ENCODE measurements at places on chromosomes 7 and 10.

- no peak for DNase-seq
- H3K4me1 ChIP-seq, result no peaks in the 10 kb centered on the region
- no peak overlapping the region for H3K4me3 ChIP-seq
- no peaks in the 10 kb centered on the region for H3K27me3 ChIP-seq
- no peaks in the 10 kb centered on the region for H3K36me3 ChIP-seq
- no peak overlapping the region for H3K27ac ChIP-seq
These were observed 37.4 kb downstream of the GBX1 start for GRCh38 chr7:151129960-151130591.

- H3K36me3 ChIP-seq, result no peaks in the 10 kb centered on the region
- H3K4me3 ChIP-seq, result no peak overlapping the region
- no peaks in the 10 kb centered on the region for H3K27me3 ChIP-seq
- H3K4me1 ChIP-seq, result no peaks in the 10 kb centered on the region
- DNase-seq, result no peak
These were observed 964.5 kb upstream of the MBL2 start for GRCh38 chr10:53737132-53737531.

DNA sequence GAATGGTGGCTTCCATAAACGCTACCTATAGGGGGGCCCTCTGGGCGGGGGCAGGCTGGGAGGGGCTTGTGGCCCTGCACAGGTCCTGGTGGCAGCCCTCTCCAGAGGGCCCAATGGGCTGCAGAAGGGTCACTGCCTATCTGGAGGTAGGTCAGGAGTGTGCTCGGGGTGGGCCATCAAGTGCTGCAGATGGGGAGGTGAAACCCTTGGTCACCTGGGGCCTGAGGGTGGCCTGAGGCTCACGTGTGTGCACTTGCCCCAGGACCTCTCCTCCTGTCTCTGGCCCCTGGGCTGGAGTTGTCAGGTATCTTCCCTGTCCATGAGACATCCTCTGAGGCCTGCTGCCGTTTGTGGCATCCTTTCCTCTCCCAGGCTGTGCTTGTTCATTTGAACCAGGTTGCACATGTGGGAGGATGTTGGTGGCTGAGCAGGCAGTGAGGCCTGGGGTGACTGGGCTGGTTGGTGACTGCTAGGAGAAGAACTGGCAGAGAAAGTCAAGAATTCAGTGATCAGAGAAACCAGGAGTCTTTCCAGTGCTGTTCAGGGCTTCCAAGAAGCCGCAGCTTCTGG is 21.1 kb upstream of the SH2D4B start:
- peak overlapping the region; percentile 72 for H3K27ac ChIP-seq
- H3K27me3 ChIP-seq, result no peaks in the 10 kb centered on the region
- DNase-seq, result no peak
- H3K4me1 ChIP-seq, result peaks cover 15% of the 10 kb centered on the region
- H3K36me3 ChIP-seq, result peaks cover 3% of the 10 kb centered on the region

DNA sequence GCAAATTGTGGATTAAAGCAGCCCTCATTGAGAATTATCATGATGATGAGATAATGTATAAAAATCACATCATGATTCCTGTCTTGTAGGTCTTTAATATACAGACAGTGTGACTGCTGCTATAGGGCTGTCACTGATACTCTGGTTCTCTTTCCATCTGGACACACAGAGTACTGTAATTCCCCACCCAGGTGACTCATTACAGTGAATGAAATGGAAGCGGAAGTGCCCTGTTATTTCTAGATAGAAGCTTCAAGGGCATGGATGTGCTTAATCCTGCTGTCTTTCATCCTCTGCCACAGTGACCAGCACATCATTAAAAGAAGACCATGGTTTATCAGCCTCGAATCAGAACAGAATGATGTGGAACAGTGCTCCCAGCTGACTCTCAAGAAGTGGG is 1234.0 kb downstream of the SORCS3 start:
- no peak for DNase-seq
- no peaks in the 10 kb centered on the region for H3K27me3 ChIP-seq
- no peaks in the 10 kb centered on the region for H3K4me1 ChIP-seq
- no peak overlapping the region for H3K27ac ChIP-seq
- no peak overlapping the region for H3K4me3 ChIP-seq
- H3K36me3 ChIP-seq, result no peaks in the 10 kb centered on the region

DNA sequence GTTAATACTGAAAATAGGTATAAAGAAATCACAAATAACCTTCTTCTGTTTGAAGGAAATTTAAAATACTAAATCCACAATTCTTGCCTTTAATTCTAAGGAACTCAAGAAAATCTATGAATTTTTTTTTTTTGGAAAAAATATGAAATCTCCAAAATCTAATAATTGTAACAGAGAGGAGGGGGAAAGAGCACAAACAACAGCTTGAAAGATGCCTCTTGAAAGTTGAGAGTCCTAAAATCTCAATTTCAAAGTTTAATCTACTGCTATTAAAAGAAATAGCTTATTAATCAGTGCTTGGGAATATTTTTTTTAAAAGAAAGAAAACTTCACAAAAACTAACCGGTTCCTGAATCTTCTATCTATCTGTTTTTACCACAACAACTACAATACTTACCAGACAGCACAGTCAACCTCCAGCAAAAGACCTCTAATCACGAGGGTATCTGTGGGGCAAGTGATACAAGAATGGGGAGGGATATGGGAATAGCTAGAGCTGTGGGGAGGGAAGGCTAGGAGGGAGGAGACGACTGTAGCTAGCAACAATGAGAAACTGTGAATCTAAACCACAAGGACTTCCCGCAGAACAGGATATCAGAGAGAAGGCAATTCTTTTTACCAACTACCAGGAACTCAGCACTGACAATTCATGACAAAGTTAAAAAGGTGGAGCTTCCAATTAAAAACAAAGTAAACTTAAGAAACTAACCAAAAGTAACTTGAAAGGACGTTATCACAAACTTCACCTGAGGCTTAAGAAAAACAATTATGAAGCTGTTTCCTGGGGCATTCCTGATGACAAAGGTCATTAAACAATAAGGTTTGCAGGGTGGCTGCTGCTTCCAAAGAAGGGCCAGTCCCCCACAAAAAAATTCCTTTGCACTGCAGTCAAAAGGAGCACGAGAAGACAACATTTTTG is at the start of gene USP54:
Gene USP54 (minus strand): TSS at position 462 of the 919 bp plus-strand sequence. CDS start 15,684 bp downstream, outside the sequence.
- DNase-seq, result no peak
- H3K36me3 ChIP-seq, result no peaks in the 10 kb centered on the region
- peak within 1 kb of the TSS; percentile 60 for H3K4me3 ChIP-seq
- peaks cover 23% of the 10 kb centered on the region for H3K4me1 ChIP-seq

GRCh38 chr10:126101736-126102135 is 205.4 kb downstream of the FANK1 start:
- H3K4me3 ChIP-seq, result no peak overlapping the region
- H3K27me3 ChIP-seq, result peaks cover 2% of the 10 kb centered on the region
- no peaks in the 10 kb centered on the region for H3K4me1 ChIP-seq
- H3K36me3 ChIP-seq, result peaks cover under 1% of the 10 kb centered on the region

GRCh38 chr7:125057963-125058362 is 128.3 kb upstream of the POT1 start:
- no peaks in the 10 kb centered on the region for H3K36me3 ChIP-seq
- H3K4me3 ChIP-seq, result no peak overlapping the region
- no peak for DNase-seq
- no peaks in the 10 kb centered on the region for H3K27me3 ChIP-seq

DNA sequence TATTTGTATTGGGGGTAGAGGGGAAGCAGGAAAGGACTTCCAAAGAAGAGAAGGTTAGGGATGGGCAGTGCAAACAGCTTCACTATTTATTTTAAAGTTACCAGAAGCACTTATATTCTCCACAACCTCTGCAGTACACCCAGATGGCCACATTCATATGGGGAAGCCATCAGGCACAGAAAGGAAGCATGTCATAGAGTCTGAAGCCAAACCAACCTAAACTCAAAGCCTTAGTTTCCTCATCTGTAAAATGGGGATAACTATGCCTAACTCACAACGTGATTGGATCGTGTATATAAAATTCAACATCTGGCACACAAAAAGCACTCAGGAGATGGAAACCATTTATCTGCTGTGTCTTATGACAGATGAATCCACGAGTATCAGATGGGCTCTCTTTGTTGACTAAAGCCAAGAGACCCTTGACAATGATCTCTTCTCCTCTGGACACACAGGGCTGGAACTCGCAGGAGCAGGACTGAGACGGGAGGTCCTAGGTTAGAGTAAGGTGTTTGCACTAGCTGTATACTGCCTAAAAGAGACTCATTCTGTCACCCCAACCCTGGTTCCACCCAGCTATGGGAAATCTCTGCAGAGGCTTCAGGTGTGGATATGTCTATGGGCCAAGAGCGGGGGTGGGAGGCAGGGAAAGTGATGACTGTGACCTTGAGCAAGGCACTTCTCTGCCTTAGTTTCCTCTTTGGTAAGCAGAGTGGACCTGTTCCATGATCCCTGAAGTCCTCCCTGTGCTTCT is 1.8 kb downstream of the KIAA1549 start:
- no peak for DNase-seq
- H3K4me1 ChIP-seq, result peaks cover 22% of the 10 kb centered on the region
- H3K27me3 ChIP-seq, result peaks cover 60% of the 10 kb centered on the region
- H3K36me3 ChIP-seq, result no peaks in the 10 kb centered on the region
- no peak overlapping the region for H3K4me3 ChIP-seq

- DNase-seq, result no peak
- peaks cover 45% of the 10 kb centered on the region for H3K27me3 ChIP-seq
- no peaks in the 10 kb centered on the region for H3K36me3 ChIP-seq
- no peak overlapping the region for H3K27ac ChIP-seq
- no peak overlapping the region for H3K4me3 ChIP-seq
These were observed 1.8 kb downstream of the GNG11 start for GRCh38 chr7:93923296-93923695.

GRCh38 chr10:8640878-8641277 is 586.4 kb downstream of the GATA3 start:
- H3K27ac ChIP-seq, result no peak overlapping the region
- H3K4me3 ChIP-seq, result no peak overlapping the region
- H3K36me3 ChIP-seq, result peaks cover 8% of the 10 kb centered on the region
- H3K27me3 ChIP-seq, result peaks cover 14% of the 10 kb centered on the region
- DNase-seq, result no peak
- no peaks in the 10 kb centered on the region for H3K4me1 ChIP-seq

DNA sequence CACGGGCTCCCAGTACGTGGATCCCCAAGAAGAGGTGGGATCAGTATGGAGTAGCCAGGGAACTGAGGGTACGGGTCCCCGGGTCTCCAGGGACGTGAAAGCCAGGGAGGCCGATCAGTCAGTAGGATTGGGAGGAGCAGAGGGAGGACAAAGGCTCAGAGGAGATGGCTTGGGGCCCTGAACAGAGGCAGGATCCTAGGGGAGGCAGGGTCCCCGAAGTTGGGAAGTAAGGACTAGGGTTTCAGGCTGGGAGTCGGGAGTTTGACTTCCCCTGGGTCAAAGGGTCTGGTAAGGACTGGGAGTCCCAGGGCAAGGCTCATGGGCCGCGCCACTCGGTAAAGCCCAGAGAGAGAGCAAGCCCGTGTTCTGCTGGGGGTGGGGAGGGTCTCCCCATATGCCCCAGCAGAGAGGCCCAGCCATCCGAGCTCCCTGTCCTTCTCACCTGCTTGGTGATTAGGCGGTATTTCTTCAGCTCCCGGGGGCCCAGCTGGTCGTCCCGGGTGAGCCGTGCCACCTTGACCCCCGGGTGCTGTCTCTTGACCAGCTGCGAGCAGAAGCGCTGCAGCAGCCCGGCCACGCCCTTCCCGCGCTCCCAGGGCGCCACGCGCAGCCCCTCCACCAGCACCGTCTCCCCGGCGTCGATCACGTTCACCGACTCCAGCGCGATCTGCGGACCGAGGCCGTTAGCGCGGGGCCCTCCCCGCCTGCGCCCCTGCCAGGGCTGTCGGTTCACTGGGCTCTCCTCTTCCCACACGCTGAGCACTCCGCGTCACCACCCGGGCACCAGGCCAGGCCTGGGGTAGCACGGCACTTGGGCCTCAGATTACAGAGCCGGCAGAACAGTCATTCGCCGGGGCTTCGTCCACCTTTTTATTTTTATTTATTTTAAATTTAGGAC is 7.0 kb downstream of the NAT16 start:
- H3K27me3 ChIP-seq, result peaks cover 96% of the 10 kb centered on the region
- H3K27ac ChIP-seq, result no peak overlapping the region
- no peaks in the 10 kb centered on the region for H3K36me3 ChIP-seq
- peak overlapping the region; percentile 33 for H3K4me3 ChIP-seq

DNA sequence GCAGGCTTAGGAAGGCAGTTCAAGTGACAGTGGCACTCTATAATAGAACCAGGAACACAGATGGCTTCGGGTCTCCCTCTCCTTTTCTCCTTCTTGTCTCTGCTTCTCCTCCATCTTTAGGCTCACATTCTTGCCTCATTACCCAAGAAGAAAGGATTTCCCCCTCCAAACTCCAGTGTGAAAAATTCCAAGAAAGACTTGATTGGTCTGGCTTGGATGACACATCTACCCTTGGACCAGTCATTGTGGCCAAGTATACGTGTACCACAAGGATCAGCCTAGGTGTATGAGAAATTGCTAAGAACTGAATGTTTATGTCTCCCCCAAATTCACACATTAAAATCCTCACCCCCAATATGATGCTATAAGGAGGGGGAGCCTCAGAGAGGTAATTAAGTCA is 53.9 kb downstream of the PRTFDC1 start:
- peaks cover 1% of the 10 kb centered on the region for H3K36me3 ChIP-seq
- no peak overlapping the region for H3K27ac ChIP-seq

DNA sequence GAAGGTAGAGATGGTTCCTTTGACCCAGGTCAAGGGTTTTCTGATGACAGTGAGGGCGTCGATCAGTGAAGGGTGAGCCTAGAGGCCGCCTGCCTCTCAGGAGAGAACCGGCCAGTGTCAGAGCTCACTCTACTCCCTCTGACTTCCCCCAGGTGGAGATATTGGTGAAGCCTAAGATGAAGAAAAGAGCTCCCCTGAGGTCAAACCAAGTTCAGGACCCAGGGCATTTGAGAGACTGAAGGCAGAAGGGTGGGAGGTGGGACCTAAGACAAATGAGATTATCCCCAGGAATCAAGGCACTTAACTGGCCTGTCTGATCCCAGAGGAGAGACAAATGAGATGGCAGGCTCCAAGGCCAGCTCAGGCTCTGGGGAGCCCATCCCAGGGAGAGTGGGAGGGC is 104.7 kb downstream of the CDH23 start:
- no peaks in the 10 kb centered on the region for H3K36me3 ChIP-seq
- H3K27me3 ChIP-seq, result peaks cover 7% of the 10 kb centered on the region
- H3K4me1 ChIP-seq, result no peaks in the 10 kb centered on the region
- no peak overlapping the region for H3K27ac ChIP-seq

DNA sequence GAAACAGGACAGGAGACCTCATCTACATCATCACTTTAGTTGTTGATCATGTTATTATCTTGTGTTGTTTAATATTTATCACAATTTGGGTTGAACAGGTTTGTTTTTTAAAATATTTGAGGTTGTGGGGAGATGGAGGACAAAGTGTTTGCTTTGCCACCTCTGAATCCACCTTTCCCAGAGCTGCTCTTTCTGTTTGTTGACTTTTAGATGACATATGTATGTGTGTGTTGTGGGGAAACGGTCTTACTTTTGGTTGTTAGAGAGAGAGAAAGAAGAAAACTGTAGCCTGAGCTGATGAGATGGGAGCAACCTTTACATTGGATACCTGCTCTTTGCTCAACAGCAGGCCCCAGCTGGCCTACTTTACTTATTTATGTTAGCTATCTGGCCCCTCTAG is 19.0 kb upstream of the SLC16A12 start:
- DNase-seq, result no peak
- no peak overlapping the region for H3K4me3 ChIP-seq
- H3K36me3 ChIP-seq, result no peaks in the 10 kb centered on the region
- H3K27ac ChIP-seq, result no peak overlapping the region
- H3K27me3 ChIP-seq, result peaks cover 8% of the 10 kb centered on the region
- H3K4me1 ChIP-seq, result no peaks in the 10 kb centered on the region

- H3K4me1 ChIP-seq, result no peaks in the 10 kb centered on the region
- no peak overlapping the region for H3K4me3 ChIP-seq
- H3K27ac ChIP-seq, result no peak overlapping the region
- no peak for DNase-seq
These were observed 279.7 kb downstream of the AUTS2 start for GRCh38 chr7:69878015-69878414.

- H3K27me3 ChIP-seq, result peaks cover 6% of the 10 kb centered on the region
- H3K36me3 ChIP-seq, result peaks cover 13% of the 10 kb centered on the region
- no peak overlapping the region for H3K4me3 ChIP-seq
- no peaks in the 10 kb centered on the region for H3K4me1 ChIP-seq
- H3K27ac ChIP-seq, result no peak overlapping the region
These were observed 435.4 kb downstream of the KIF20B start for GRCh38 chr10:90136731-90137316.

All from activated T-cell treated with anti-CD3 and anti-CD28 coated beads, Interleukin-2, amount 50 U/mL, for 72 hours (primary cell).